Motor neuron (in vitro differentiated cells): ENCODE measurements at places on chromosomes 3 and 15.

- no peak for ATAC-seq
Observed at GRCh38 chr3:53464424-53464823, 30.0 kb upstream of the CACNA1D start.

- no peak for ATAC-seq
Observed at GRCh38 chr3:133821767-133822638, 16.4 kb downstream of the SRPRB start.

DNA sequence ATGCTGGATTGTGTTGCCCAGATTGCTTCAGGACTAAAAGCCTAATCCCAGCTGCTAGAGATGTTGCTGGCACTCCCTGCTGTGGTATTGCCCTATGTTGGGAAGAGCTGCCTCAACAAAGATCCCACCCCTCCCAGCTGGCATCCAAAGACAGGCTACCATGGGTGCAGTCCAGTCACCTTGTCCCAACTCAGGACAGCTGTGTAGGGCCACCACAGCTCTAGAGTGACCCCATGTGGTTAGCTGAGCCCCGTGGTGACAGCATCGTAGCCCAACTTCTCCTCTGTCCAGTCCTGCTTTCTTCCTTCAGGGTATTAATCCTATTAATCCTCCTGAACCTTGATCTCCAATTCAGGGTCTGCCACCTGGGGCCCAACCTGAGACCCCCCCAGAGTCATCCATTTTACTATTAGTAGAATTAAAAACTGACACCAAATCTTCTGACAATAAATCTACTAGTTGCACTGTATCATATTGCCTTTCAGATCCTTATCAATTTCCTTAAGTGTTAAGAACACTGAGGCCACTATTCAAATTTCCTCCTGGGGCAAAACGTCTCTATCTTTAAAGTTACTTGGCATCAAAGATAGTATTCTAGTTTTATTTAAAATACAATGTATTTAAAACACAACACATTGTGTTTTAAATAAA, 83.5 kb downstream of the AQP9 start:
- ATAC-seq = peak; percentile 95

- ATAC-seq = no peak
Observed at GRCh38 chr15:79858469-79858868, 38.3 kb downstream of the MTHFS start.
